ENCODE measurements at places on chromosomes 12 and 14.
A peak's percentile ranks its signal among the peaks of the same experiment; 100 is the strongest.

GRCh38 chr12:562634-563033, 100.6 kb downstream of the NINJ2 start:
- DNase-seq, result peak; percentile 73
- peak overlapping the region; percentile 79 for H3K27ac ChIP-seq
- no peaks in the 10 kb centered on the region for H3K27me3 ChIP-seq
- H3K4me1 ChIP-seq, result peaks cover 53% of the 10 kb centered on the region
- peak overlapping the region; percentile 65 for H3K4me3 ChIP-seq

DNA sequence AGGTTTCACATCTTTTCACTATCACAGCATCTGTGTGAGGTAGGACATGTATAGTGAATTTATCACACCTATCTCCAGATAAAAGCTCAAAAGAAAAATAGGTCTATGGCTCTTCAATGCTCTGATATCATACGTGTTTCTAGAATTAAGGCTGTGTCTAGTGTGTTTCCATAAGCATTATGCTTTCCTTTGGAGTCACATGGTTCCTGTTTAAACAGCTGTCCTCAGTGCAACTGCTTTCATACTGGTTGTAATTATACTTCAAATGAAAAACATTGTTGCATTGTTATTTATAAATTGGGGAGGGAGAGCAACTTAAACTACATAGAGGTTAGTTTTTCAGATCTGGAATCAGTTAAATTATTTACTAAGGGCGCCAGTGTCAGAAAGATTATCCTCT, 151.6 kb downstream of the SYT1 start:
- no peak for DNase-seq
- no peak overlapping the region for H3K27ac ChIP-seq
- H3K27me3 ChIP-seq, result no peaks in the 10 kb centered on the region
- no peaks in the 10 kb centered on the region for H3K36me3 ChIP-seq
- H3K4me1 ChIP-seq, result no peaks in the 10 kb centered on the region

DNA sequence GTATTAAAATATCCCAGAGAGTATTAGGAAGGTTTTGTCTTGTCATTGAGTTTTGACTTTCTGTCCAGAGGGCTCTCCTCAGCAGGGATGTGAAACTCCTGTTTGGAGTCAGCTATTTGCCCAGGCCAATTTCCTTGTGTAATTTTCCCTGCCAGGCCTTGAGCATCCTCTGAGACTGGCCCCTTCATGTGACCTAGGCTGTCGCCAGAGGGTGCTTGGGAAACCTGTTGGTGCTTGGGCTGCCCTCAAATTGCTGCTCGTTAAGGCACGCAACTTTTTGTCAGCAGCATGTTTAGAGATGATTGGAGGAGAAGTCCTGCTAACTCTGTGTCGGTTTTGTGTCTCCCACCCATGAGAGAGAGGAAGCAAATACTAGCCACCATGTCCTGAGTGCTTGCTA, 39.1 kb downstream of the IQSEC3 start:
- H3K36me3 ChIP-seq, result no peaks in the 10 kb centered on the region
- peaks cover 6% of the 10 kb centered on the region for H3K27me3 ChIP-seq
- H3K4me1 ChIP-seq, result peaks cover 9% of the 10 kb centered on the region
- no peak overlapping the region for H3K4me3 ChIP-seq

DNA sequence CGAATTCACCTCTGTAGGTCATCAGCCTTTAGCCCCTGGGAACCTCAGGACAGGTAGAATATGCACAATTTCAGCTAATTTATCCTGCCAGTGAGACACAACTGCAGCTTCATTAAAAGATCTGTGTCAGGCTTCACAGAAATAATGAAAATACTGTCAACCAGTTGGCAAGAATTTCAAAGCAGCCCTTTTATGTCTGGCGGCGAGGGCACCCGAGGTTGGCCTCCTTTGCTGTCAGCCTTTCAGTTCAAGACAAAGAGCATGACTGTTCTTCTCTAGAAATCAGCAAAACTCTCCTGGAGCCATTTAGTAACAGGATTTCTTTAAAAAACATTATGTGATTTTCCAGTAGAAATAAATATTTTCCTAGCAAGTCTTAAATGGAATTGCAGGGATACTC, 75.9 kb downstream of the BBS10 start:
- H3K27ac ChIP-seq, result no peak overlapping the region
- DNase-seq, result no peak
- peaks cover 8% of the 10 kb centered on the region for H3K4me1 ChIP-seq
- peaks cover 4% of the 10 kb centered on the region for H3K27me3 ChIP-seq

DNA sequence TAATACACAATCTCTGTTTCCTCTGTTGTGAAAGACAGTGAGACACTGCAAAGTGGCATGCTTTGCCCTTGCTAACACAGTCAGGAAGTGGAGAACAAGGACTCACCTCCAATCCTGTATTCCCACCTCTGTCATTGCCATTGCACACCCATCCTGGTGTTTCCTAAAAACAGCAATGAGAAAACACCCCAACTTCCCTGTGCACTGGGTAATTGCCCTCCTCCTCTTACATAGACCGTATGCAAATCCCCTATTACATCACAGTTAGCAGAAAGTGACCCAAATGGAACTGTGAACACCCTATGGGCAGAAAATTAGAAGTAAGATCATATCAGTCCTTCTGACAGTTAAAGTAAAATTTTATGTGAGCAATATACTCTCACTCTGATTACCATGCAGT, 355.5 kb downstream of the BCL11B start:
- peaks cover 15% of the 10 kb centered on the region for H3K4me1 ChIP-seq
- H3K4me3 ChIP-seq, result no peak overlapping the region
- H3K36me3 ChIP-seq, result no peaks in the 10 kb centered on the region
- peaks cover 2% of the 10 kb centered on the region for H3K27me3 ChIP-seq

DNA sequence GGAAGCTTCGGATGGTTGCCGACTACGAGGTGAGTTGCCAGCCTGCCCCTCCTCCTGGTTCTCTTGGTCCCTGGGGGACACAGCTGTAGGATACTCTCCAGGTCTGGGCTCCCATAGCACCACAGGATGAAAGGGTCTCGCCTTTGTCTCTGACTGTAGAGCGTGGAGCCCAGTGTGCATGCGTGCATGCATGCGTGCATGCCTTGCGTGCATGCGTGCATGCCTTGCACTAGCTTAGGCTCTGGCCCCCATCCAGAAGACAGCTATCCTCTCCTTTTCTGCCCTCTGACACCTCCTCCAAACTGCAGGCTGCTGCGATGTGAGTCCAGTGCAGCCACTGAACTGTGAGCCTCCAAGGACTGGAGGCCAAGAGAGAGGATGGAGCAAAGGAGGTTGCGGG, 19.1 kb downstream of the NGB start:
- no peaks in the 10 kb centered on the region for H3K36me3 ChIP-seq
- H3K4me3 ChIP-seq, result no peak overlapping the region
- peaks cover 2% of the 10 kb centered on the region for H3K27me3 ChIP-seq
- H3K27ac ChIP-seq, result no peak overlapping the region
- DNase-seq, result no peak

DNA sequence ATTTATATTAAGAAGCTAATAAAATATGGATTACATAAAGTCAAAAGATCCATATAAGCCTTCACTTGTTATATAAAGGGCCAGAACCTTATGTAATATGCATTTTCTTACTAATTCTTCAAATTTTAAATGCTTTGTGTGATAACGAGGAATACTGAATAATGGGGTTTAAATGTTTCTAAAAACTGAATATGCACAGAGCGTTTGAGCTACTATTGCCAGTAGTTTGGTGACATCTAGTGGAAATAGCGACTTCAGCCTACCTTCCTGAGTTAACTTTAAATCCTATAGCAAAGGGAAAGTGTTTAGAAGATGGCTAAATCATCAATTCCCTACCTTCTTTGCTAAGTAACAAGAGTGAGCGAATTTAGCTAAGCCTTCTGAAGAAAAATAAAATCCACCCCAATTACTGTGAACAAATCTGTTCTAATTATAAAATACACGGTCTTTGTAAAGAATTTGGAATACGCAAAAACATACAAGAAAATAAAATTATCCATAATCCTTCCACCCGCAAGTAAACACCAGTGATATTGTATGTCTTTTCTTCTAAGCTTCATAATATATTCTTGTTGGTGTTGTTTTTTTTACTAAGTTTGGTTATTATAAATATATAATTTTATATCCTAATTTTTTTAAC, 115.5 kb upstream of the G2E3 start:
- no peak overlapping the region for H3K4me3 ChIP-seq
- no peak for DNase-seq
- H3K27me3 ChIP-seq, result no peaks in the 10 kb centered on the region
- H3K27ac ChIP-seq, result no peak overlapping the region

- peak; percentile 81 for DNase-seq
- H3K27ac ChIP-seq, result peak overlapping the region; percentile 92
- no peaks in the 10 kb centered on the region for H3K27me3 ChIP-seq
- H3K36me3 ChIP-seq, result peaks cover 2% of the 10 kb centered on the region
- peak overlapping the region; percentile 87 for H3K4me3 ChIP-seq
These were observed 229.9 kb downstream of the EFCAB11 start for GRCh38 chr14:89724628-89724960.

DNA sequence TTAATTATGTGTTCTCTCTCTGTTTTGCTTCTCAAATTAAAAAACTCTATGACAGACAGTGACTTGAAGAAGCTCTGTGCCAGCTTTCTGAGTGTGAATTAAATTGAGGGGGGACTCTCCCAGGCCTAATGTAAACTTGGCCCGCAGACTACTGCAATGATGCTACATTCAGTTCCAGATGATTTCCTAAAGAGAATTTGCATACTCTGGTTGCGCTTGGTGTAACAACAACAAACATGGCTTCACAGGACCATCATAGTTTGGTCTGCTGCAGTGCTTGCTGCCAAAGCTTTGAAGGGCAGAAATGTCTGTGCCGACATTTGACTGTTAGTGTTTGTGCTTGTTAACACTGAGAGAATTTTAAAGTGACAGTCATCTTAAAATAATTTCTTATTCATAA, 25.0 kb downstream of the CFAP54 start:
- H3K4me3 ChIP-seq, result no peak overlapping the region
- no peaks in the 10 kb centered on the region for H3K36me3 ChIP-seq
- H3K4me1 ChIP-seq, result peaks cover 14% of the 10 kb centered on the region
- no peaks in the 10 kb centered on the region for H3K27me3 ChIP-seq
- DNase-seq, result peak; percentile 51
- H3K27ac ChIP-seq, result no peak overlapping the region

DNA sequence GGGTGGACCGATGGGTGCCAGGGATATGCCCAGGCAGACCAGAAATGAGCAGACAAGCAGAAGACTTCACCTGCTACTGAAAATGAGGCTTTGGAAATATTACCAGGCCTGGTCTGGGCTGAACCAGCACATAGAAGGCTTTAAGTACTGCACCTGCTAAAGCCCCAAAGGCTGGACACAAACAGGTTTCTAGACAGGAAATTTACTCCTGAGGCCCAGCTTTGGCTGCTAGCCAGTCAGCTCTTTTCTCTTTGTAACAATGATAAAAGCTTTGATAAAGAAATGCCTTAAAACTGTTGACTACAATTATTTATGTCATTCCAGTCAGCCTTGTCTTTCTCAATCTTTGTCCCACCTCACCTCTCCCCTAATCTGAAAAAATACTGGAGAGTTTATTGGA, 228.9 kb upstream of the EGLN3 start:
- H3K27ac ChIP-seq, result no peak overlapping the region
- no peak for DNase-seq
- H3K4me1 ChIP-seq, result peaks cover 2% of the 10 kb centered on the region
- H3K36me3 ChIP-seq, result no peaks in the 10 kb centered on the region
- no peak overlapping the region for H3K4me3 ChIP-seq

- H3K4me3 ChIP-seq, result no peak overlapping the region
- H3K27ac ChIP-seq, result no peak overlapping the region
- DNase-seq, result peak; percentile 85
- H3K4me1 ChIP-seq, result peaks cover 2% of the 10 kb centered on the region
- peaks cover 9% of the 10 kb centered on the region for H3K27me3 ChIP-seq
These were observed 90.5 kb upstream of the TMPO start for GRCh38 chr12:98424726-98425401.

DNA sequence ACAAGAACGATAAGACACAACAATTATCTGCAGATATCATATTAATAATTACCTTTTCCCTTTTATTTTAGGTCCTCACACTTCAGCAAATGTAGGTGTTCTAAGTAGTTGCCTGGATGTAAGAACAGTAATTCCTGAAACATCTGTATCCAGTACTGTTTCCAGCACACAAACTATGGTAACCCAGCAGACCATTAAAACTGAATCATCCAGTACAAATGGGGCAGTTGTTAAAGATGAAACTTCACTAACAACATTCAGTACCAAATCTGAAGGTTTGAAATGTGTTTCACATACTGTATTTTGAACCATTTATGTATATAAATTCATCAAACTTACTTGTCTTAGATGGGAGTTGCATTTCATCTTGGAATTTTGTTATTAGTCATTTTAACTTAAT, 31.0 kb downstream of the HCFC2 start:
- peaks cover 28% of the 10 kb centered on the region for H3K36me3 ChIP-seq
- DNase-seq, result no peak
- H3K4me1 ChIP-seq, result no peaks in the 10 kb centered on the region
- no peak overlapping the region for H3K27ac ChIP-seq

- peaks cover 47% of the 10 kb centered on the region for H3K4me1 ChIP-seq
- no peak overlapping the region for H3K27ac ChIP-seq
These were observed 380.6 kb downstream of the DPF3 start for GRCh38 chr14:72513346-72513745.

DNA sequence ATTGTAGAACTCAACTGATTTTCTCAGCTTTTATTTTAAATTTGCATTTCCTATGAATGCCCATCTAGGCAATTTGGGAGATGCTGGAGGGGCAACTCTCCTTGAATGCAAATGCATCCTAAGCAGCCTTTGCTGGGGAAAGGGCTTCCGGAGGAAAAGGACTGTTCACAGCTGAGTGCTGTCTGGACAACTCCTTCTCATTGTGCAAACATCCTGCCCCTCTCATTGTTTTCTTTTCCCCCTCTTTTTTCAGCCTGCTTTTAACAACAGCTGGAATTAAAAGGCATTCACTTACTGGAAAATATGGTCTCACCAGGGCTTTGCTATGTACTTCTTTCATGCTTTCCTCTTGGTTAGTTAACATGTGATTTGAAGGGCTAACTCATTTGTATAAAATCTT, 397.8 kb downstream of the FUT8 start:
- no peaks in the 10 kb centered on the region for H3K4me1 ChIP-seq
- no peak overlapping the region for H3K27ac ChIP-seq
- no peaks in the 10 kb centered on the region for H3K36me3 ChIP-seq
- H3K27me3 ChIP-seq, result peaks cover 14% of the 10 kb centered on the region
- DNase-seq, result no peak

- H3K4me1 ChIP-seq, result no peaks in the 10 kb centered on the region
- no peak overlapping the region for H3K4me3 ChIP-seq
- no peak for DNase-seq
- no peak overlapping the region for H3K27ac ChIP-seq
These were observed 285.9 kb upstream of the TMPO start for GRCh38 chr12:98229540-98229924.

DNA sequence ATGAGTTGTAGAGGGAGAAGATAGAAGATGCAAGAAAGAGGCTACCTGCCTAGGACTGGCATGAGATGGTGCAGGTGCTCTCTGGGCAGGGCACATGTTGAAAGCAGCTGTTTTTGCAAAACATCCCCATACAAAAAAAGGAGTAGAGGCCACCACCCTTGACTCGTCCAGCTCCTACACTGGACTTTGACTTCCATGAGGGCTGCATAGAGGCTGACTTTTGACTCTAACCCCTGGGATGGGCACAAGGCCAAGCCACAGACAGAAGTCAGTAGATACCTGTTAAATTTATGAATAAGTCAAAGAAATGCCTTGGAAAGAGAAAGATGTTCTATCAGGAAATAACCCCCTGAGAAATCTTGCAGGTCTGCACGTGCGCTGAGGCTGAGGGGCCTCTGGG, 1139.1 kb upstream of the TMEM132C start:
- H3K4me3 ChIP-seq, result no peak overlapping the region
- H3K27ac ChIP-seq, result no peak overlapping the region
- H3K4me1 ChIP-seq, result peaks cover 12% of the 10 kb centered on the region
- H3K36me3 ChIP-seq, result no peaks in the 10 kb centered on the region
- peaks cover 6% of the 10 kb centered on the region for H3K27me3 ChIP-seq

GRCh38 chr12:70305794-70306193, 60.3 kb upstream of the KCNMB4 start:
- no peak for DNase-seq
- no peaks in the 10 kb centered on the region for H3K27me3 ChIP-seq
- H3K36me3 ChIP-seq, result peaks cover 41% of the 10 kb centered on the region
- peaks cover 21% of the 10 kb centered on the region for H3K4me1 ChIP-seq
- no peak overlapping the region for H3K4me3 ChIP-seq
- H3K27ac ChIP-seq, result no peak overlapping the region
